Daoy (cell line): ENCODE measurements at places on chromosomes 13 and 19. TPM values are rescaled to one million over a fixed set of nuclear protein-coding genes. Genes with fewer than 3 reads are reported as not detected.

- no peak for DNase-seq
Observed at GRCh38 chr13:100809856-100810255, 135.3 kb upstream of the TMTC4 start.

- no peak for DNase-seq
Observed at GRCh38 chr19:35429698-35430408, 18.2 kb upstream of the FFAR2 start.

GRCh38 chr19:55526216-55527196 lies 10.4 kb downstream of the SBK2 start:
- DNase-seq: peak; percentile 74

GRCh38 chr19:49680421-49681351 lies 3.6 kb downstream of the PRMT1 start:
- DNase-seq: peak; percentile 92

The ZNF90 gene
- 2.1 and 2.4 TPM in 2 replicates for total RNA-seq

DNA sequence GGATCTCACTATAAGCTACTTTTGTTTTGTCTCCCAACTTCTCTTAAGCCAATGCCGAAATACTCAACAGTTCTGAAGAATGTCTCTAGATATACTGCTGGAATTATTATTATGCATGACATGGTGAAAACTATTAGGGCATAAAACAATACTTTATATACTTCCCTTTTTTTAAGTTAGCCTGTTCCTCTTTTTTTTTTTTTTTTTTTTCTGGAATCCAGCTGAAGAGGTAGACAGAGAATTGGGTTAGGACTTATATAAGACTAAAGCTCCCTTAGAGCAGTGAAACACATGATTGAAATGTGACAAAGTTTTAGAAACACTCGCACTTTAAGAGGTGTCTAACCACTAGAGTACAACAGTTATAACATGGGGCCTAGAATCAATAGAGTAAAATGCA lies 850.9 kb upstream of the PCDH9 start:
- no peak for DNase-seq

The ERICH4 gene
- total RNA-seq: not detected in 2 replicates

The FCAR gene
- not detected in 2 replicates for total RNA-seq

- DNase-seq: peak; percentile 59
Observed at GRCh38 chr13:48749144-48749543, 95.4 kb downstream of the CYSLTR2 start.

DNA sequence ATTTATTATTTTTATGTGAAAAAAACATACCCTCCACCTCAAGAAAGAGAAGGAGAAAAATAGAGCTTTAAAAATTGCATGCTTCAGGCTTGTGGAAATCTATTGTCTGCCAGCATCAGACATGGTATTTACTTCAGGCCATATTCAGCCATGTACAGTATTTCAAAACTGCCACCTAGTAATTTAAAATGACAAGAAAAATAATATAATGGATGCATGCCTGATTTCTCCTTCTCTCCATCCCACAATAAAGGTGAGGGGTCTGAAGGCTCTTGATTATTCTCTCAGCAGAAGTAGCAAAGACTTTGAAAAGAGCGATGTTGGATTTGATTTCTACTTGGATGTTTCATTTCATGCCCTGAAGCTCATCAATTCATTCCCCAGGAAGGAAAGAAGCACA lies 250.7 kb downstream of the TBC1D4 start:
- no peak for DNase-seq

DNA sequence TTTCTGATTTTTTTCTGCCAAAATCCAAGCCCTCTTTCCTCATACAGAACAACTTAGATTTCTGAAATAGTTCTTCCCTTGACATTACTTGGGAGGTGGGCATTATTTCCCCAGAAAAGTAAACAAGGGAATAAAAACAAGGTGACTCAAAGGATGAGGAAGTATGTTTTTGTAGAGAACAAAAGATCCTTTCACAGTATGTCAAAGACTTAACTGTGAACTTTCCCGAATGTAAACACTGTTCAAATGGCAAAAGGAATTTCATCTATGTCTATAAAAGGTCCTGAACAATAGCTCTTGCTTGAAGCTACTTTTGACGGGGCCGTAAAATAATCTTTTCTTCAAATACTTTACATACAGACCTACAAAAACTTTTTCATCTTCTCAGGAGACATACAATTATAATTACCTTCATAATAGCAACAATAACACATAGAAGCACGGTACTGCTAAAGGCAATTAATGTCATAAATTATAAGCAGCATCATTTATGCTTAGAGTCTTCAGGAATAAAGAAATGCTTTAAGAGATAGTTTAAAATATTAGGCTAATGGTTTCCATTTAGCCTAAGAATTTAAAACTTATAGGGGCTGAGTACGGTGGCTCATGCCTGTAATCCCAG lies 191.1 kb downstream of the RGCC start:
- peak; percentile 46 for DNase-seq

DNA sequence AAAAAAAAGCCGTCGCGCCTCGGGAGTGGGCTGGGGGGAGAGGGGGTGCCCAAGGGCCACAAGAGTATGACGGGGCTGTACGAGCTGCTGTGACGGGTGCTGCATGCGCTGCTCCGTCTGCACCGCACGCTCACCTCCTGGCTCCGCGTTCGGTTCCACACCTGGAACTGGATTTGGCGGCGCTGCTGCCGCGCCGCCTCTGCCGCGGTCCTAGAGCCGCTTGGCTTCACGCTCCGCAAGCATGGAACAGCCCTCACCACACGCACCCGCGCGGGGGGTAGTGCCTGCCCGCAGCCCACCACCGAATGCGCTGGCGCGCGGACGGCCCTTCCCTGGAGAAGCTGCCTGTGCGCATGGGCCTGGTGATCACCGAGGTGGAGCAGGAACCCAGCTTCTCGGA lies 18.8 kb downstream of the C1QTNF9 start:
- DNase-seq: no peak

DNA sequence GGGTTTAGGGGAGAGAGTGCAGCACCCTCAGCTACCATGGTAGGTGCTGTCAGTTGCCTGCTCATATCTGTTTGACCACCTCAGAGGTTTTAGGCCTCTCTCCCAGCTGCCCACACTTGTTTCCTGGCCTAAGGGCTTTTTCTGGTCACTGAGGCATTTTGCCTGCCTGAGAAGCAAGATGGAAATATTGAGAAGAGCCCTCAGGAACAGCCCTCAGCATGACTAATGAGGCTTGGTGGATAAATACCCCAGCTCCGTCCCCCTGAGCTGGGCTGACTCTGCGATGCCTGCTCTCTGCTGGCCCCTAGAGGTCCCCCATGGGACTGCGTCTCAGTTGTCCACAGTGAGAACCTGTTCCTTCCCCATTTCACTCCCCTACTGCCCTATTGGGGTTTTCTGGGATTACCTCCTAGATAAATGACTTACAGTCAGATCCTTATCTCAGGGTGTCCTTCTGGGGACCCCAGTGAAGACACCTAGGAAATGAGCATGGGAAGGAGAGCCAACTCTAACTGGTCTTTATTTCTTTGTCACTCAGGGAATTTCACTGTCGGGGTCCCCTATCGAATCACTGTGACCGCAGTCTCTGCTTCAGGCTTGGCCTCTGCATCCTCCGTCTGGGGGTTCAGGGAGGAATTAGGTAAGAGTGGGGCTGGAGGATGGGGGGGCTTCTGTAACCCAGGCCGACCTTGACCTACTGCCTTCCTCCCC lies 13.3 kb downstream of the PALM3 start:
- DNase-seq: peak; percentile 54

GRCh38 chr13:80341101-80341755 lies at the start of gene SPRY2:
TSS of gene SPRY2 (minus strand) at chr13:80341126. CDS start at chr13:80337705, 3,421 bp downstream.
- peak; percentile 94 for DNase-seq

DNA sequence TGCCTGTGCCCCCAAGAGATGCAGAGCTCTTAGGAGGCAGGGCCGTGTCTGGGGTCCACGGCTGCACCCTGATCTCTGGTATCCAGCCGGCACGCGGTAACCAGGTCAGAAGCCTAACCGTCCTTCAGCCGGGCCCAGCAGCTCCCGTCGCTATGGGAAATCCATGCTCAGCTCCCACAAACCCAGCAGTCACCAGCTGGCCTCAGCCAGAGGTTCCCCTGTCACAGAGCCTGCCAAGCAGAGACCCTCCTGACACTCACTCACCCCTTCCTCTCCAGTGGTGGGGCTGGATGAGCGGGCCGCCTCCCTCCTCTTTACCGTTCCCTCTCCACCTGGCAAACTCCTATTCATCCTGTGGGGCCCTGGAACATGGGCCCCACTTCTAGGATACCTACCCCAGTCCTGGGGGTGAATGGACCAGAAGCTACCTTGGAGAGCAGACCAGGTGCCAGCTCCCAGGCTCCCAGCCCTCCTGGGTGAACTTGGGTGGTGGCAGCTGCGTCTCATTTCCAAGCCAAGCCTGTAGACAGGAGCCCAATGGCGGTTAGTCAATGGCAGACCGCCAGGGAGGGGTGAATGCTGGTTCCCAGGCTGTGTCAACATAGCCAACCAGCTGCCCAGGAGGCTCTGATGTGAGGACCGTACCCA lies 21.4 kb upstream of the TCF3 start:
- no peak for DNase-seq

The SMARCA4 gene
- 112 and 152 TPM in 2 replicates for total RNA-seq

DNA sequence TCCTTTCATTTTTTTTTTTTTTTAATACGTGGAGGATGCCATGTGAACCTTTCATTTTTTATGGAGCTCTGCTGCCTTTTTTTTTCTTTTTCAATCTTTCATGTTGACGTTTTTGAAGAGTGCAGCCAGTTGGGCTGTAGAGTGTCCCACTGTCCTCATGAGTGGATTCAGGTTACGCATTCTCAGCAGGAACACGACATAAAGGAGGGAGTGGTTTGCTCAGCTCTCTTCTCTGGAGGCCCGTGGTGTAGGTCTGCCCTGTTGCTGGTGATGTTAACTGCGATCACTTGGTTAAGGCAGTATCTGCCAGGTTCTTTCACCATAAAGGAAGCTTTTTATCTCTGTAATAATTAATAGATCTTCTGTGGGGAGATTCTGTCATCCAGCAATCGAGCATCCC lies 26.7 kb upstream of the CACNG8 start:
- no peak for DNase-seq

The MBOAT7 gene
- total RNA-seq: 74.9 and 89.3 TPM in 2 replicates

The ZNF302 gene
- 12.2 and 22.9 TPM in 2 replicates for total RNA-seq

DNA sequence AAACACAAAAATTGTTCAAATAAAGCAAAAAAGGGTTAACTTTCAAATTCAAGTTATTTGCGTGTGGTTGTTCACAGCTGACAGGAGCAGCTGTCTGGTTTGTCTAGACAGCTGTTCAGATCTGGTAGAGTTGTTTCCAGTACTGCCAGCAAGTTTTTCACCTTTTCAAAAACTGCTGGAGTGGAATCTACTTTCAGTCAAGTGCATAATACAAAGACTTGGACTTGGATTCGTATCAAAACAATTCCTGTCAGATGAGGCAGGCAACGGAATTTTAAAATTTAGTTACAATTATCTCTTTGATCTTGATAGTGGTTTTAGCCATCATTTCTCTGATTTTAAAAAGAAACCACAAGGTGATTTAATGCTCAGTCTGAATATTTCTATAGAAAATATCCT lies 51.7 kb upstream of the EEF1AKMT1 start:
- DNase-seq: no peak

The PRKCG gene
- not detected in 2 replicates for total RNA-seq

DNA sequence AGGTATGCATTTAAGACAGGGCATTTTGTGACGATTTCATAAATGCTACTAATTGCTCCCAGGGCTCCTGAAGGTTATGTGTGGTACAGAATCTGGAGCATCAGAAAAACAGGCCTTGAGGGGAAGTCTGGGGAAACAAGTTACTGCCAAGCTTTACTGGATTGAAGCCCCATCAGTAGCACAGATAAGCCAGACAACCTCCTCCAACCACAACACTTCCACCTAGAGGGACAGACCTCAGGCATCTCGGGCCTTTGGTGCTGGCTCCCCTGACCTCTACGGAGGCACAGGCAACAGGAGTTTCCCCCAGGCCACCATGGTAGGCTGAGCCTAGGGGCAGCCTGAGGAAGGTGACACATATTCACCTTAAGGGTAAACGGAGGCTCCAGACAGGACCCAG lies 54.1 kb downstream of the ABCC4 start:
- DNase-seq: no peak

DNA sequence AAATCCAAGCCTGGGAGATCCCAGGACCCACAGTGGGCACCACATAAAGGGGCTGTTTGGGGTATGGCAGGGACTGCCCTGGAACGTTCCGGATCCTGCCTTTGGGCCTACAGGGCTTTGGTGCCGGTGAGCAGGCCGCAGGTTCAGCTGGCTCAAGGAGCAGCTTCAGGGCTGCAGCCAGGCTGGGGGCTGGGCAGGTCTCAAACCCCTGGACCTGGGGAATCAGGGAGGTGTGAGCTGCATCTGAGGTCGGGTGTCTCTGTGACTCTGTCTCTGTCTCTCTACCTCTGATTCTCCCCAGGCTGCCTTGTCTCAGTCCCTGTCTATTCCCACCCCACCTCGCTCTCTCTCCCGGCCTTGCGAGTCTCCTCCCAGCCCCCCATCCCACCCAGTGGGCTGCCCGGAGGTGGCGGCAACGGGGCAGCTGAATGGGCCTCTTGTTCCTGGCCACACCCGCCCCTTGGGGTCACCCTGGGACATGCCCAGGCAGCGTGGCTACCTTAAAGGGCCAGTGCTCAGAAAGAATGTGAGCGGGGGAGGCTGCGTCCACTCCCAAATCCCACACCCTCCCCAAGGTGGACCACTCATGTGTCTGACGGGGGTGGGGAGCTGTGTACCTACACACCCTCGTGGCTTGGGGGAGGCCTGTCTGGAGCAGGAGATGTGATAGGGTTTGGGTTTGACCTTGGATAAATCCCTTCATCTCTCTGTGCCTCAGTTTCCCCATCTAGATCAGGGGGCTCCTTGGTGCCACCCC lies 31.1 kb downstream of the NFIC start:
- no peak for DNase-seq

GRCh38 chr13:41985788-41986508 lies 25.0 kb upstream of the VWA8 start:
- no peak for DNase-seq

- DNase-seq: no peak
Observed at GRCh38 chr13:113882267-113882630, 18.4 kb upstream of the GAS6 start.

GRCh38 chr19:54389553-54389952 lies 24.8 kb upstream of the LAIR1 start:
- no peak for DNase-seq

DNA sequence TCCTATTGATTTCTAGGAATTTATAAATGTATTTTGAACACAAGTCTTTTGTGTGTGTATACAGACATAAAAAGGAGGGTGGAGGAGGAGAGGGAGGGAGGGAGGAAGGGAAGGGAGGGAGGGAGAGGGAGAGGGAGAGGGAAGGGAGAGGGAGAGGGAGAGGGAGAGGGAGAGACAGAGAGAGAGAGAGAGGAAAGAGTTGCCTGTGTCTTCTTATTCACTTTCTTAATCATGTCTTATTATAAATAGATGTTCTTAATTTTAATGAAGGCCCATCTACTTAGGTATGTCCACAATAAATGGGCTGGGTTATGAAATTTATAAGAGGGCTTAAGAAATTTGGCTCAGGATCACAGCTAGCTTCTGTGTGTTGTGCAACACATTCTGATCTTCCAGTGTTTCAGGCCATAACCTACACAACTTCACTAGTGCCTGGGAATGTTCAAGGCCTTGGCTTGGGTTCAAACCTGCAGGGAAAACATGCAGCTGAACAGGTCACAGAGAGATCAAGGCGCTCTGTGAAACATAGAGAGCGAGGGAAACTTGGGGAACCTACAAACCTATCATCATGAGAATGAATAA lies 39.3 kb downstream of the ZNF45 start:
- DNase-seq: no peak
